Progenitor cell of endocrine pancreas (in vitro differentiated cells): ENCODE measurements at places on chromosomes 6 and 20. TPM values are rescaled to one million over a fixed set of nuclear protein-coding genes. Genes with fewer than 3 reads are reported as not detected.
A peak's percentile ranks its signal among the peaks of the same experiment; 100 is the strongest.

DNA sequence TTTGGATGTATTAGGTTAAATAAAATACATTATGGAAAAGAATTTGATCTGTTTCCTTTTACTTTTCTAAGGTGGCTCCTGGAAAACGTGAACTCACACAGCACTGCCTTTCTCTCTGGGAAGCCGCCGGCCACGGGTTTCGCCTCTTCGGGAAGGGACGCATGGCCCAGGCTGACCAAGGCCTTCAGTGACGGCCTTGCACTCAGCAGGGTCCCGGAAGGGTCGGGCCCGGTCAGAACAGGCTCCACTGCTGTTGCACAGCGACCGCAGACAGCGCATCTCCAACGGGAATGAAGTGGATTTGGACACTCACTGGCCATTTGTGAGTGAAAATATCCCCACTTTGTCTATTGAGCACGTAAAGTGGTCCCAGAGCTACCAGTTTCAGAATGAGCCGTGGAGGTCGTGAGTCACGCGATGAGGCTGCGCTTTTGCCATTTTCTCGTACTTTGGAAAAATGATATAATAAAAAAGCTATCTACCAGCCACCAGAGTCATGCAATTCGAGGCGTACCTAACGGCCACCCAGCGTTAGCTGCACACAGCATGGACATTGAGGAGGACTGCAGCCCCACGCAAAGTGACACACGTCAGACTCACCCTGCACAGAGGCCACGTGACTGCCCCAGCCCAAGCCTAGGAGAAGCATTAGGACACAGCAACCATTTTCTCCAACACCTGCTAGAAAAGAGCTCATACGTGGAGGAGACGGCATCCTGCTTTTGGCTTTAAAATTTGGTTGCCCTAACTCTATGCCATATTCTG, 244.3 kb downstream of the TTLL2 start:
- no peaks in the 10 kb centered on the region for H3K36me3 ChIP-seq
- DNase-seq: no peak
- H3K27me3 ChIP-seq: peaks cover 7% of the 10 kb centered on the region
- no peak overlapping the region for H3K27ac ChIP-seq
- H3K4me1 ChIP-seq: peaks cover 8% of the 10 kb centered on the region

DNA sequence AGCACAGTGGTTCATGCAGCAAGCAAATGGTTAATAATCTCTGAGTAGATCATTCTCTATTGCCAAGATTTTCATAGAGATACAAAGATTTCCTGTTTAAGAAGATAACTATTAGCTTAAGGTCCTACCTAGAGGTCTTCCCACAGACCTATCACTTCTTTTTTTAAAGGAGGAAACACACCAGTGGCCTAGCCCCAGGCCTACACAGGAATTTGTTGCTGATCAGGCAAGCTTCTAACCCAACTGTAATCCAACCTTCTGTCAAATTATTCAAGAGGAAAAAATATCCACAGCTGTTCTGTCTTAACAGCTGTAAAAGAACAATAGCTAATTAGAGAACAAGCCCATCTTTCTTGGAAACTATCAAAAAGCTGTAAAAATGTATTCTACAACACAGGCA, 332.8 kb downstream of the BTBD9 start:
- no peak overlapping the region for H3K4me3 ChIP-seq
- H3K27me3 ChIP-seq: no peaks in the 10 kb centered on the region
- no peak for DNase-seq
- H3K4me1 ChIP-seq: peaks cover 2% of the 10 kb centered on the region

GRCh38 chr20:35344354-35344837, 52.2 kb upstream of the FAM83C start:
- no peaks in the 10 kb centered on the region for H3K27me3 ChIP-seq
- no peak overlapping the region for H3K4me3 ChIP-seq
- H3K36me3 ChIP-seq: peaks cover 27% of the 10 kb centered on the region
- H3K27ac ChIP-seq: no peak overlapping the region
- no peaks in the 10 kb centered on the region for H3K4me1 ChIP-seq
- no peak for DNase-seq

GRCh38 chr20:10216146-10216791, 2.4 kb upstream of the SNAP25 start:
- H3K4me1 ChIP-seq: peaks cover 7% of the 10 kb centered on the region
- H3K27ac ChIP-seq: no peak overlapping the region
- H3K4me3 ChIP-seq: no peak overlapping the region
- no peak for DNase-seq
- peaks cover 61% of the 10 kb centered on the region for H3K27me3 ChIP-seq
- H3K36me3 ChIP-seq: no peaks in the 10 kb centered on the region

- H3K27ac ChIP-seq: no peak overlapping the region
- no peaks in the 10 kb centered on the region for H3K36me3 ChIP-seq
- peaks cover 13% of the 10 kb centered on the region for H3K4me1 ChIP-seq
Measured at GRCh38 chr6:35161776-35162607, 20.9 kb upstream of the TCP11 start.

- no peaks in the 10 kb centered on the region for H3K27me3 ChIP-seq
- H3K36me3 ChIP-seq: peaks cover 7% of the 10 kb centered on the region
- H3K4me3 ChIP-seq: no peak overlapping the region
Measured at GRCh38 chr20:35561268-35561667, 19.4 kb downstream of the ERGIC3 start.

DNA sequence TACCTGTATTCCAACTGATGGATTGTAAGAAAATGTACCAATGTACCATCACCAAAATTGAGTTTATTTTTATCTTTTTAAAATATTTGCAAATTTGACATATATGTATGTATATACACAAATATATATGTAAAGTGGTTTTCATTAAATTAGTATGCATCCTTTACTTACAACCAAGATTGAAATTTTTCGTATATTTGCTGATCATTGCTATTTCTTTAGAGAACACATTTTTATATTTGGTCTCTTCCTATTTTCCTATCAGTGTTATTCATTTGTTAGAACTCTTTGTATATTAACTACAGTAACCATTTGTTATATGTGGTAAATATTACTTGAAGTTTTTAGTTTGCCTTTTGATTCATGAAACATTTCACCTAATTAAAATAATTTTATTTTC, 74.2 kb downstream of the MTFR2 start:
- no peak for DNase-seq
- H3K4me3 ChIP-seq: no peak overlapping the region
- H3K4me1 ChIP-seq: peaks cover 10% of the 10 kb centered on the region

DNA sequence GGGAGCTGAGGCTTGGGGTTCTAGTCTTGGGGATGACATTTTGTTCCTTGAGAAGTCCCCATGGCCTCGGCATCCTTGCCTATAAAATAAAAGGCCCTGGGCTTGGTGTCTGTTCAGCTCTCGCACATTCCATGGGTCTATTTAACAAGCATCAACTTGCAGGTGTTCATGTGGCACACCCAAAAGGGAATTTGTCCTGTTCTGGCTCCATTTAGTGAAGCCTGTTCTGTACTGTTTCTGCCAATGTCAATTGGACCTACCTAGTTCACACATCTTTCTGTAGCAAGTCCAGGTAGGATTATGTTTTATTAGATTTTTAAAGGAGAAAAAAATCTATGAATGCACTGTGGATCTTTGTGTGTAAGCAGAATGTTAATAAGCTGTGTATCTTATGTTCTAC, 262.0 kb downstream of the HIVEP2 start:
- no peak overlapping the region for H3K27ac ChIP-seq
- H3K4me3 ChIP-seq: no peak overlapping the region
- no peak for DNase-seq
- H3K36me3 ChIP-seq: no peaks in the 10 kb centered on the region
- H3K27me3 ChIP-seq: peaks cover 18% of the 10 kb centered on the region

- peaks cover 23% of the 10 kb centered on the region for H3K4me1 ChIP-seq
- H3K27me3 ChIP-seq: no peaks in the 10 kb centered on the region
Measured at GRCh38 chr6:159760602-159761057, 1.2 kb upstream of the ACAT2 start.

- DNase-seq: no peak
- H3K27me3 ChIP-seq: no peaks in the 10 kb centered on the region
- H3K27ac ChIP-seq: no peak overlapping the region
- no peak overlapping the region for H3K4me3 ChIP-seq
Measured at GRCh38 chr6:112065426-112065986, 11.6 kb downstream of the CCN6 start.

- DNase-seq: no peak
- H3K27me3 ChIP-seq: peaks cover 7% of the 10 kb centered on the region
- no peak overlapping the region for H3K27ac ChIP-seq
- H3K4me3 ChIP-seq: no peak overlapping the region
- H3K4me1 ChIP-seq: no peaks in the 10 kb centered on the region
Measured at GRCh38 chr6:36721369-36722140, 23.9 kb downstream of the RAB44 start.

DNA sequence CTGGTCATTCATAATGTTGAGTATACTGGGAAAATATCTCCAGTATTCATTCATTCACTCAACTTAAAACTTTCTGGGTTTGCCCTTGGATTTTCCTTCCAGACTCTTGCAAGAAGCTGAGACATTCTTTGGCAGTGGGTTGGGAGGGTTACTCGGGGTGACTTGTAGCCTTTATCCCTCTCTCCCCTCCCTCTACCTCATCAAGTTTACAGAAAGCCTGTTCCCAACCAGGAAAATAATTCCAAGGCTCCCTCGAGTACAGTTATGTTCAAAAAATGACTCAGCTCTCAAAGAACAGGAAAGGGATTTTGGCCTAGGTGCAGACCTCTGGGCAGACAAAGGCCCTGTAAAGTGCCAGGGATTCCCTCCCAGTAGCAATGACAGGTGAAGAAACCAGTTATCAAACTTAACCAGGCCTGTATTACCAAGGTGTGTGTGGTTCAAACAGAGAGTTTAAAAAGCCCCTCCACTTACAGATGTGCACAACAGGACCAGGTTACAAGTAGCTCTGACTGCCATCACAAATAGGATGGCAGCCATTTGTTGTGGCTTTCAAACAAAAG, 22.2 kb downstream of the FKBP1A start:
- no peak for DNase-seq
- H3K36me3 ChIP-seq: peaks cover 16% of the 10 kb centered on the region
- no peak overlapping the region for H3K27ac ChIP-seq
- no peaks in the 10 kb centered on the region for H3K27me3 ChIP-seq
- no peaks in the 10 kb centered on the region for H3K4me1 ChIP-seq
- H3K4me3 ChIP-seq: no peak overlapping the region

GRCh38 chr6:122604676-122605075, 5.5 kb upstream of the PKIB start:
- H3K36me3 ChIP-seq: peaks cover 11% of the 10 kb centered on the region
- H3K4me3 ChIP-seq: no peak overlapping the region
- H3K4me1 ChIP-seq: peaks cover 2% of the 10 kb centered on the region
- DNase-seq: no peak

- no peak for DNase-seq
- H3K36me3 ChIP-seq: no peaks in the 10 kb centered on the region
- no peaks in the 10 kb centered on the region for H3K27me3 ChIP-seq
- no peak overlapping the region for H3K4me3 ChIP-seq
- H3K27ac ChIP-seq: no peak overlapping the region
Measured at GRCh38 chr6:54621285-54621684, 225.3 kb upstream of the FAM83B start.

DNA sequence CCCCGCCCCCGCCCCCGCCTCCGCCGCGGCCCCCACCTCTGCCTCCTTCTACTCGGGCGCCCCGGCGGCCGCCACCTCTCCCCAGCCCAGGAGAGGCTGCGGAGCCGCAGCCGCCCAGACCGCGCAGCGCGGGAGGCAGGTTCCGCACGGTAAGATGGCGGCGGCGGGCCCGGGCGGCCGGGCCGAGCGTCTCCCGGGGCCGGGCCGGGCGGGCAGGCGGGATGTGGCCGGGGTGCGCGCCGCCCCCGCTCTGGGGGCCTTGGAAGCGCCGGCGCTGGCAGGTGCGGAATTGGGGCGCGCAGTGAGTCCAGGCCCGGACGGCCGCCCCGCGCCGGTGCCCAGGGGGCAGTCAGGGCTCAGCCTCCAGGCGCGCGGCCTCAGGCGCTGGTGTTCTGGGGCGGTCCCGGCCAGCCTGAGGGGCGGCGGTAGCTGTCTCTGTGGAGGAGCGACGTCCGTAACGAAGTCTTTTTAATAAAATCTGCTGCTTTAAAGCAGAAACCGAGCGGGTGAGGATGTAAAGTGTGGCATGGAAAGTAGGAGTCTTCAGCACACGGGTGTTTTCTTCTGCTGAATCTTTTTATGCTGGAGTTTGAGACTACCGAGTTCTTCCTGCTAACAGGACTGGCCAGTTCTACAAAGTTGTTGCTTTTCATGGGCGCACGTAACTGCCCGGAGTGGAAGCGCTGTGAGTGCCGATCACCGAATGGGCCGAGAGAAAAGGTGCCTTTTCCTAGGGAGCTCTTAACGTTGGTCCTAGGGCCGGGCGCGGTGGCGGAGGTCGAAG, at the start of gene GID8:
TSS of gene GID8 (plus strand) at position 43 of the 784 bp plus-strand sequence. CDS start 3,356 bp downstream, outside the sequence.
- no peaks in the 10 kb centered on the region for H3K27me3 ChIP-seq
- peak within 1 kb of the TSS; percentile 95 for H3K4me3 ChIP-seq
- H3K36me3 ChIP-seq: peaks cover 5% of the 10 kb centered on the region
- peak; percentile 43 for DNase-seq
- peak within 1 kb of the TSS; percentile 99 for H3K27ac ChIP-seq

DNA sequence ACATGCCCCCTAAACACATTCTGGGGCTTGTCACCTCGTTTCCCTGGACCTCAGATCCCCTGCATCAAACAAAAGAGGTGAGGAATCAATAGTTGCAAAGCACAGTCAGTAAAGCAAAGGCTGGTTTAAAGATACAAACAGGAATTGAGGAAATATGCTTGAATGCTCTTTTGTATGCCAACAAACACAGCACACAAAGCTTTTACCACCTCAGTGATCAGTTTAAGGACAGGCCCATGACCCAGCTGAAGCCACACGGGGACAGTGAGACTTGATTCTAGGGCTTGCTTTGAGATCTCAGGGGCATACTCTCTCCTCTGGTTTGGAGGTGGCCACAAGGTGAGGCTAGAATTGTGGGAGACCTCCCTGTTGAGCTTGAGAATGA, 182.9 kb upstream of the CST7 start:
- H3K27me3 ChIP-seq: peaks cover 2% of the 10 kb centered on the region
- H3K27ac ChIP-seq: no peak overlapping the region
- no peak overlapping the region for H3K4me3 ChIP-seq
- peaks cover 6% of the 10 kb centered on the region for H3K4me1 ChIP-seq
- no peaks in the 10 kb centered on the region for H3K36me3 ChIP-seq

GRCh38 chr20:52978851-52979250, 6.7 kb downstream of the TSHZ2 start:
- H3K4me3 ChIP-seq: no peak overlapping the region
- no peaks in the 10 kb centered on the region for H3K36me3 ChIP-seq
- no peak overlapping the region for H3K27ac ChIP-seq
- DNase-seq: no peak
- H3K4me1 ChIP-seq: peaks cover 43% of the 10 kb centered on the region

- no peaks in the 10 kb centered on the region for H3K36me3 ChIP-seq
- no peak overlapping the region for H3K4me3 ChIP-seq
- peaks cover 5% of the 10 kb centered on the region for H3K4me1 ChIP-seq
- DNase-seq: no peak
- H3K27me3 ChIP-seq: peaks cover 69% of the 10 kb centered on the region
- no peak overlapping the region for H3K27ac ChIP-seq
Measured at GRCh38 chr6:149995971-149996370, 29.4 kb downstream of the RAET1L start.

TAAR8 gene
- total RNA-seq: not detected in 2 replicates

OOEP gene
- not detected in 2 replicates for total RNA-seq

EFCAB8 gene
- 0.29 and 0.91 TPM in 2 replicates for total RNA-seq

LKAAEAR1 gene
- total RNA-seq: not detected in 2 replicates

SMPDL3A gene
- 8.6 and 11.0 TPM in 2 replicates for total RNA-seq

ANKS1A gene
- total RNA-seq: 36.4 and 39.3 TPM in 2 replicates

GLP1R gene
- 3.9 and 4.0 TPM in 2 replicates for total RNA-seq

CCN5 gene
- not detected in 2 replicates for total RNA-seq
